ENCODE measurements at places on chromosomes 12 and 14.

GRCh38 chr14:23186913-23187654 is 3.6 kb upstream of the SLC7A8 start:
- peak; percentile 79 for DNase-seq

GRCh38 chr14:59251811-59252771 is 63.6 kb downstream of the DAAM1 start:
- no peak for DNase-seq

GRCh38 chr12:123799227-123799626 is 37.1 kb downstream of the DNAH10 start:
- no peak for DNase-seq

- no peak for DNase-seq
Observed at GRCh38 chr14:60838601-60839000, 104.0 kb downstream of the MNAT1 start.

DNA sequence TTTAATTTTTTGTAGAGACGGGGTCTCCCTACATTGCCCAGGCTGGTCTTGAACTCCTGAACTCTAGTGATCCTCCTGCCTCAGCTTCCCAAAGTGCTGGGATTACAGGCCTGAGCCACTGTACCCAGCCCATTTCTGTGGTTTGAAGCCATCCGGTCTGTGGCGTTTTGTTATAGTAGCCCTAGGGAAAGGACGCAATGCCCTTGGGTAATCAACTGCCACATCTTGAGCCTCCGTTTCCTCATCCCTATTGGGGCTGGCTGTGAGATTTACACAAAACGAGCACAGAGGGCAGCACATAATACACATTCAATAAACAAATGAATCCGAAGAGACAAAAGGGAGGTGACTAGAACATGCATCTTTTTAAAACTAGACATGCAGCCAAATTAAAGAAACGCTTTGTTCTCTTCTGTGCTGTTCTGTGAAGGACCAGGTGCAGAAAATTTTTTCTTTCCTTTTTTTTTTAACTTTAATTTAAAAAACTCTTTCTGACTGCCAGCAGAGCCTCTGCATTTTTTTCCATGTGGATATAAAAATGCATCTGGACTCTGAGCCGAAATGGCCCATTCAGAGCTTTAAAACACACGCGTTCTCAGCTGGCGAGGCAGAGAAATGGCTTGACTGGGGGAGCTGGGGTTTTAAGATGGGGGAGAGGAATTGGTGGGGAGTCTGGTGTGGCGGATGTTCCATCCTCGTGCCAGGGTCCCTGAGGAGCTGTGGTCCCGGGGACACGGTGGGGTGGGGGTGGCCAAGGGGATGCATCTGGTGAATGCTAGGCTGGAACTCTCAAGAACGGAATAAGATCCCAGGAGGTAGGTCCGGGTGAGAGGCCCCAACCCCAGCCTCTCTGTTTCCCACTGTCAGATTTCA is 119.0 kb downstream of the RBM19 start:
- no peak for DNase-seq

DNA sequence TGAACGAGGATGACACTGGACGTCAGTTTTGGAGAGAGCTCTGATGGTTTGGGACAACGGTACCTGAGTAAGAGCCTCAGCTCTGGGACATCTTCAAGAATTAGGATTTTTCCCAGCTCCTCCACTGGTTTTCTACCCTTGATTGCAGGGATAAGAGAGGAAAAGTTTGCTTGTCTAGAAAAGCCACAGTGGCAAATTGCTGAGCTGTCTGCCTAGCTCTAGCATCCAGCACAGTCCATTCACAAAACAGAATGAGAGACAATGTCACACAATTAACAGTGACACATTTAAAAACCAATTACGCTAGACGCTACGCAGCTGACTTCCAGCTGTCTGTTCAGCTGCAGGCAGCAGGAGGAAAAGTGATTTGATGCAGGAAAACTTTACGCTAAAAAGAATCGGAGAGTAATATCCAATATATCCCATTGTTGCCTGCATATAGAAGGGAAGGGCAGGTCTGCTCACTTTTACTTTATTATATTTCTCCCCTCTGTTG is 168.1 kb upstream of the PRICKLE1 start:
- no peak for DNase-seq

DNA sequence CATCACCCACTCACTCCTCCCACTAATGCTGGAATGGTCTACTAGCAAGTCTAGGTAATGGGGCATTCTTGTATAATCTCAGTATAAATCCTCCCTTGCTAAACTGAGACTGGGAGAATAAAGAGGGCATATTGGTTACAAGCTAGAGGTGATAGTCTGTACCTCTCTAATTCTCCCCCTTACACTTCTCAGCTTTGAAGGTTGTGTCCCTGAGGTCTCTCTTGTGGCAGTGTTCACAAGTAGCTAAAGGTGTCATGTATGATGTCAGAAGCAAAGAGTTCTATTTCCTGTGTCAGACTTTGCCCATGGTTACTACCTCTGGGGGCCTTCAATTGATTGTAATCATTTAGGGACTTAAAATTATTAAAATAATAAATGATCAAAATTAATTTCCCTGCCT is 26.6 kb upstream of the CCDC196 start:
- DNase-seq, result no peak

DNA sequence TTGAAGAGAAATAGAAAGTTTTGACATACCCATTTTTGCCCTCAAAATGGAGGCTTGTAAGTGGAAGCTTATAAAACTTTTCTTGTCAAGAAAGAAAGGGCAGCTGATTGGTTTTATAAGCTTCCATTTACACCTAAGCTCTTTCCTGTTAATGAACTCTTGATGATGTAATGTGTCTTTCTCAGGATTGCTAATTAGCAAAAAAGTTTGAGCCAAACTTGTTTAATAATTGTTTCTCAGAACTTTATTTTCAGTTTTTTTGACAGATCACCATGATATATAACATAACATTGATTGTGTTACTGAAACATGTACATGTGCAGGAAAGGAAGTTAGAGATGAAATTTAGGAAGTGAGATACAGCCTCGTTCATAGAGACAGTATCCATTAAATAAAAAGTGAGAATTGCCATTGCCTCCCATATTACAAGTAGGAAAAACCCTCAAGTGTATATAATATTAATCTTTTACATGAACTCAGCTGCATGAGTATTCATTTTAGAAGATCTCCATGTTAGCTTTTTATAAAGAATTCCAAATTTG is 26.8 kb downstream of the RIC8B start:
- DNase-seq, result no peak
